ENCODE measurements at places on chromosomes 2 and 18.

GRCh38 chr18:57534511-57534909 lies 52.0 kb downstream of the FECH start:
- DNase-seq: no peak

- DNase-seq: no peak
Measured at GRCh38 chr2:99864561-99865553, 277.5 kb downstream of the AFF3 start.

- DNase-seq: no peak
Measured at GRCh38 chr2:221309892-221310583, 262.1 kb downstream of the EPHA4 start.

- no peak for DNase-seq
Measured at GRCh38 chr2:104857262-104858005, 3.5 kb downstream of the POU3F3 start.

- DNase-seq: no peak
Measured at GRCh38 chr2:235543851-235544688, 50.2 kb downstream of the AGAP1 start.

DNA sequence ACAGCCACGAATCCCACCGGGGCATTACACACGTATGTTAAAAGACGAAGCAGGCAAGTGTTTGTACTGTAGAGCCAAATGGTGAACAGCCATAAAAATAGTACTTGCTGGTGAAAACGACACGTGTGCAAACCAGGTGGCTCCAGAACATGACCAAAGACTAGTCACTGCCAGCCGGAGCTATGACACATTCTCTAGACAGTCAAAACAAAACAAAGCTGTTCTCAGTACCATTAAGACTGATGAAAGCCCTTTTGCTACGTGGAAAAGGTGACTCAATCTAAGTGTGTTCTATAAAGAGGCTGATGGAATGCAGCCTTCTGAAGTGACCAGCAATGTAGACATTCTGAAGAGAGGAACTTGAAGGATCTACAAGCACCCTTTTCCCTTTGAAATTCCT lies 367.7 kb upstream of the NETO1 start:
- DNase-seq: no peak

DNA sequence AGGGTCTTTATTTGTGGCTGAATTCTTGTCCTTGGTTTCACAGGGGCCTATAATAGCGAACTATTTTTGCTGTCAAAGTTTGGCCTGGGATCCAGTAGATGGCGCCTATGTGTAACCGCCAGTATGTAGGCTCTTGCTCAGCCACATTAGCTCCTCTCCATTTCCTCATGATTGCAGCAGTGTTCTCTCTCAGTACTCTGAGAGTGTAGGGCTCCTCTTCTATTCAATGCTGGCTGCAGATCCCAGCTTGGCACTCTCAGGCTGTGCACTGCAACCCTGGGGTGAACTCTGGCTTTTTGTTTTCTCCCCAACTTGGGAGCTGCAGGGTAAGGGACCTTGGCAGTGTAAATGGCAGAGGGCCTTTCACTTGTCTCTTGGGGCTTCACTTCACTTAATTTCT lies 344.6 kb upstream of the CHAC2 start:
- DNase-seq: no peak

Data from stimulated activated CD8-positive, alpha-beta memory T cell treated with anti-CD3 and anti-CD28 coated beads, Interleukin-15, amount 100 ng/mL, for 48 hours (primary cell).